Left colon (tissue), 2 donors: ENCODE measurements at places on chromosomes 2 and 18.

GRCh38 chr2:120348134-120348736 lies 2.3 kb downstream of the INHBB start:
- DNase-seq, result no peak

- no peak for DNase-seq
Observed at GRCh38 chr2:177548636-177549035, 156.1 kb downstream of the AGPS start.

DNA sequence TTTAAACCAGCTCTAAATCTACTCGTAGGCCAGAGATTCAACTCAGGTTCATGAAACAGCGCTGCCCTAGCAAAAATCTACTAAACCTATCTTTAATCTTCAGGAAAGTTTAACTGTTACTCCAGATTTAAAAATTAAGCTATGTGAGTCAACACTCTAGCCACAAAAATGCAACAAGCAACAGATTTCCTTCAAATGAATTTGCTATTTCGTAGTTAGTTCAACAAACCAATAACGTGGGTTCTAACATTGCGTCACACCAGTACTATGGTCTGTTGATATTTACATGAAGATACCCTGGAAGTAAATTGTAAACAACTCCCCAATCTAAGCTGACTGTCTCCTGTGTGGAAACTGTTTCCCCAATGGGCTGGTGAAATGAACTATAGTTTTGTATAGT lies 71.2 kb downstream of the FIGN start:
- no peak for DNase-seq

- DNase-seq, result no peak
Observed at GRCh38 chr18:26960911-26961310, 95.4 kb upstream of the AQP4 start.

GRCh38 chr2:11543337-11544216 lies 9.7 kb downstream of the GREB1 start:
- no peak for DNase-seq

DNA sequence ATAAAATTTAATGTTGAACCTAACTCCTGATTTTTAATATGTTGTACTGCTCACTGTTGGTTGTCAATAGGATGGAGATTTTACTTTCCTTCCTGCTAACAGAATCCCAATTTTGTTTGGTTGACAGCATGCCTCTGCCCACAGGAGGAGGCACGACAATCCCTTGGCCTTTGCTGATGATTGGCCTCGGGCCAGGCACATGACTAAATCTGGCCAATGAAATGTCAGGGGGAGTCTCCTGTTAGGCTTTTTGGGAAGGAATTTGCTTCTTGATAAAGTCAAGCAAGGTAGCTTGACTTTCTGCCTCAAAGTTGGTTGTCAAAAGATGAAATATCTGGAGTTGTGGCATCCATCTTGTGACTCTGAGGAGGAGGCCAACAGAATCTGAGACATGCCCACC lies 6.8 kb upstream of the TGFA start:
- no peak for DNase-seq

DNA sequence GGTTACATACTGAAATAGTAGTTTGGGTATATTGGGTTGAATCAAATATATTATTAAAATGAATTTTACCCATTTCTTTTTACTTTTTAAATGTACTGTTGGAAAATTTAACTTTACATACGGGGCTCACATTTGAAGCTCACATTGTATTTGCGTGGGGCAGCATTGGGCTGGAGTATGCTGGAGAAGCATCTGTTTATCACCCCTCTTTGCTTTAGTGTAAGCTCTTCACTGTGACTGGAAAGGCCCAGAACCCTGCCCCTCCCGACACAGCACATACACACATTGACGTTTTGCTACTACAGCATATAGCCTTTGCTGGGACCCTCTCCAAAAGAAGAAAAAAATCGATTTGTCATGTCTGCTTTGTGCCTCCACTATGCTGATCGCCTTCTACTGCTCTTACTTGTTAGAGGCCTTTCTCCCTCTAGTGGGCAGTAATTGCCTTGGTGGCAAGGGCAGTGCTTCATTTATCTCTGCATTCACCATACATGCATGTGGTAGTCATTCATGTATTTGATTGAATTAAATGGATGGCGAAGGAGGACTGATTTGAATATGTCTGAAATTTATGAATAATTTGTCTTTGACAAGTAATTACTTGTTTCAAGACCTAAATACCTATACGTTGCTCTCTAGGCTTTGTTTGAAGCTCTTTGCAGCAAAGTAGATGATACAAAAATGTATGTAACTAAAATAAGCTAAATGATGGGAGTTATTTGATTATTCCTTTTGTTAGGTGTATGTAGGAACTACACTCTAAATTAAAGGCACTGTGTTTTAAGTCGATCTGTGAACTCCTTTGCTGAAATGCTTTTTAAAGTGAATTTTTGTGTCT lies 37.4 kb downstream of the VAPA start:
- no peak for DNase-seq
